AML-193 (cell line): ENCODE measurements at places on chromosomes 5 and 9.

- DNase-seq, result no peak
These were observed 20.3 kb downstream of the HSD17B3 start for GRCh38 chr9:96281641-96282040.

- DNase-seq, result peak; percentile 71
These were observed 236.3 kb downstream of the MCTP1 start for GRCh38 chr5:95048628-95049027.

GRCh38 chr5:131316026-131316425 lies 52.2 kb downstream of the CDC42SE2 start:
- no peak for DNase-seq

DNA sequence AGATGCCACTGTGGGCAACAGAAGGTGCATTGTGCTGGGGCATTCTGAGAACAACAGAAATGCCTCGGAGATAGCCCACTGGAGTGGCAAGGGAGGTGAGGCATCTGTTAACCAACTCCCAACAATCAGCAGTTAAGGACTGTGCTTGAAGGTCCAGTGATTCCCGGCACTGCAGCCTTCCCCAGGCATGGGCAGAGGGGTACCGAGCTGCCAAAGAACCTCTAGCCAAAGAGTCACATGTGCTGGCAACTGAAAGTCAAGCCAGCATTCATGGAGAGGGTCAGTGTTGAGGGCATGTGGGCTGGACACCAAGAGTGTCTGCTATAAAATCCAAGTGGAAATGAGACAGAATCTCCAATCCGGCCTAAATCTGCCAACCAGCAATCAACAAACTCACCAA lies 149.6 kb downstream of the ASTN2 start:
- no peak for DNase-seq

DNA sequence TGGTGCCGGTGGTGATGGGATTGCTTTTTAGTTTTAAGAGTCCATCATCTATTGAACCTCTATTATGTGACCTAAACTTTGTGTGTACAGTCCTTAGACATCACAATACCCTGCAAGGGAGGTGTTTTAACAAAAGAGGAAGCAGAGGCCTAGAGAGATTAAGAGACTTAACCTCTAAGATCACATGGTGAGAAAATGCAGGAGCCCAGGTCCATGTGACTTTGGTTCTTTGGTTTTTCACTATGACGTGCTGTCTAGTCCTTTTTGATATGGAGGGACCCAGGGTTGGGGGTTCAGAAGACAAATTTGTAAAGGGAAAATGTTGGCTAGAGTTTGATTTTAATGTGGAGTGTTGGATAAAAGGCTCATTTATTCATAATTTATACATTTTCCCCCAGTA lies 34.1 kb upstream of the TRMT10B start:
- no peak for DNase-seq

DNA sequence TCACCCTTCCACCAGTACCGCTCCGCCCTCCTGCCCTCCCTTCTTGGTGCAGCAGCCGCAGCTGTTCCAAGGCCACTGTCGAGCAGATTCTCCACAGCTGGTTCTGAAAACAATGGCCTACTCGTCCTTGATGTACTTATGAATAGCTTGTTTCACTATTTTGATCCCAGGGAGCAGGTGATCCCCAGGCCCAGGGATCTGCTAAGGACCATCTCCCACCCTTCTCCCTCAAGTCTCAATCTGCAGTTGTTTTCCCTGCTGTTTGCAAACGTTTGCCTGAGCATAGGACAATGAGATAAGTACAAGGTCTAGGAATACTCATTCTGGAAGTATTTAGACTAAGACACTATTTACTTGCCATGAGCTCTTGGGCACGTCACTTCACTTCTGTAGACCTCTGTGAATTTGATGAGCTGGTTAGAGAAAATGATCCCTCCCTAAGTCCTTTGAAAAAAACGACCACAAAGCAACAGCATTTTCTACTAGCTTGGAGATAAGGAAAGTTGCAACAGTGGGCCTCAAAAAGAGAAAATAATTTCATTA lies 1.8 kb downstream of the LURAP1L start:
- no peak for DNase-seq

GRCh38 chr5:11903614-11904264 lies 507 bp downstream of the CTNND2 start:
- no peak for DNase-seq

GRCh38 chr9:128145951-128146351 lies 3.3 kb upstream of the LCN2 start:
- DNase-seq, result no peak

DNA sequence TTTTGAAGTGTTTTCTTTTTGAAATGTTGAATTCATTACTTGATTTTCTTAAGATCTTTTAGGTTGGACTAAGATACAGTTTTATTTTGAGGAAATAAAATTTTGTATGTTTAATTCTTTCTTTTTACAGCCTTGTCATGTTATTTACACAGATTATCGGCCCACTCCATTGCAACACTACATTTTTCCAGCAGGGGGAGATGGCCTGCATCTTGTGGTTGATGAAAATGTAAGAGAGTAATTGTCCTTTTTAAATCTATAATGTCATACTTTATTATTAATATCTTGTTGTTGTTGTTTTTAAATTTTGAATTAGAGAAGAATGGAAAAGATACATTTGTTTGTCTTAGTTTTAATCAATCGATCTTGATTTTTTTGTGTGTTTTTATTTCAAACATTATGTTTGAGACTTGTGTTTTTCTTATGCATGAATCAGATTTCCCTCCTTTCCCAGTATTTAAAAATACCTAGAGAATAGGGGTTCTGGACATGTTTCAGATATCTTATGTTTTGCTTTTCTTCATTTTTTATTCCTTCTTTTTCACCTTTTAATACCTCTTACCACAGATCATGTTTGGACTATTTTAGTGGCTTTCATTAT lies 36.7 kb downstream of the MTREX start:
- peak; percentile 41 for DNase-seq

DNA sequence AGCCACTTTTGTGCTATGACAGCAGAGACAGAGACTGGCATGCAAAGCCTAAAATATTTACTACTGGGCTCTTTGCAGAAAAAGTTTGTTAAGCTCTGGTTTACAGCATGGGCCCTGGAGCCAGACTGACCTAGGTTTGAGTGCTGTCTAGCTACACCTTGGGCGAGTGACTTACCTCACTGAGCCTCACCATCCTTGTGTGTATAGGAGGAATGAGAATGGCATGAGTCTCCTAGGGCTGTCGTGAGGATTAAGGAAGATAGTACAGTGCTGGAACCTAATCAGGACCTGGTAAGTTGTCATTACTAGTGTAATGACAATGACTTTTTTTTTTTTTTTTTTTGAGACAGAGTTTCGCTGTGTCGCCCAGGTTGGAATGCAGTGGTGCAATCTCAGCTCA lies 65.2 kb downstream of the MSX2 start:
- DNase-seq, result no peak

DNA sequence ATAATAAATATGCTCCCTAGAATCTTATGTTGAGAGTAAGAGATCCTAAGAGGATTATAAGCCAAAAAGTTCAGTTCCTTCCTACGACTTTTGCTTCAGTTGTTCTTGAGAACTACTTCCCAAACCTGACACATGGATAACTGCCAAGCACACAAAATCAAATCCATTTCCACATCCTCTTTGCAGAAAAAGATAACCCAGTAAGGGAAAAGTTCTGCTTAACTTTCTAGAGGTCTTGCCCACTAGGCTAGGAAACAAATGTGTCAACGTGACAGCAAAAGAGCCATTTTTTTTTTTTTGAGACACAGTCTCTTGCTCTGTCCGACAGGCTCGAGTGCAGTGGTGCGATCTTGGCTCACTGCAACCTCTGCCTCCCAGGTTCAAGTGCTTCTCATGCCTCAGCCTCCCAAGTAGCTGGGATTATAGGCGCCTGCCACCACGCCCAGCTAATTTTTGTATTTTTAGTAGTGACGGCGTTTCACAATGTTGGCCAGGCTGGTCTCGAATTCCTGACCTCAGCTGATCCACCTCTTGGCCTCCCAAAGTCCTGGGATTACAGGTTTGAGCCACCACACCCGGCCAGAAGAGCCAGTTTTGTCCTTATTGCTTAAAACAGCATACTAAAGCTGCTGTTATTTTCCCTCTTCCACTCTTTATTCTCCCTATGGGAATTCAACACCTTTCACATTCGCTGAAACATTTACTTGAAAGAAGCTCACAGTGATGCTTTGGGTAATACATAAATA lies 24.2 kb downstream of the CSNK1A1 start:
- no peak for DNase-seq

- DNase-seq, result peak; percentile 38
These were observed at the start of gene ST6GALNAC6 for GRCh38 chr9:127899128-127899943. ST6GALNAC6 (minus strand) TSS chr9:127899603; CDS start chr9:127897981, 1,622 bp downstream.

- DNase-seq, result no peak
These were observed 285.6 kb downstream of the FANCC start for GRCh38 chr9:95031711-95032461.

- no peak for DNase-seq
These were observed 368.0 kb upstream of the IRX2 start for GRCh38 chr5:3119435-3119834.

DNA sequence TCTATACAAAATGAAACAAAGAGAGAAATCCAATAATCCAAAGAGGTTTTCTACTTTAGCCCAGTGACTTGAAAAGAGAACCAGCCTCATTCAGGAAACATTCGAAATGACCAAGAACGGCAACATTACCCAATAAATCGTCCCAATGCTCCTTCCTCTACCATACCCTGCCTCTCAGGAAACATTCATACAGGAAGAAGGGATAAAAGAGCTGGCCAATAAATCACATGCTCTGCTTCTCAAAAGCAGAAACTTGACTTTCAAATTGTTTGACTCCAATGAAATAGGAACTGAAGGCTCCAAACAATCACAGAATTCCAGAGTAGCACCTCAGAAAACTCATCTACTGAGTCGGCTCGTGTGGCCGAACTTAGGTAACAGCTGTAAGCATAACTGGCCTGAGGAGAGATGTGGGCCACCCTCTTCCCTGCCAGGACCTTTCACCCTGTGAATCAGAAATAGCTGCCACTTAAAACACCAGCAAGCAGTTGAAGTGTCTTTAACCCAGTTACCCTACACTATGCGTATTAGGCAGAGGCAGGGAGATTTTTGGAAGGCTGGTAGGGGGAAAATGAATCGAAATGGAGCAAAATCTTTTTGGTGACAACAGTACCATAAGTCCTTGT lies 14.6 kb downstream of the ARL15 start:
- peak; percentile 48 for DNase-seq

GRCh38 chr5:126403876-126404275 lies 19.3 kb upstream of the GRAMD2B start:
- no peak for DNase-seq

DNA sequence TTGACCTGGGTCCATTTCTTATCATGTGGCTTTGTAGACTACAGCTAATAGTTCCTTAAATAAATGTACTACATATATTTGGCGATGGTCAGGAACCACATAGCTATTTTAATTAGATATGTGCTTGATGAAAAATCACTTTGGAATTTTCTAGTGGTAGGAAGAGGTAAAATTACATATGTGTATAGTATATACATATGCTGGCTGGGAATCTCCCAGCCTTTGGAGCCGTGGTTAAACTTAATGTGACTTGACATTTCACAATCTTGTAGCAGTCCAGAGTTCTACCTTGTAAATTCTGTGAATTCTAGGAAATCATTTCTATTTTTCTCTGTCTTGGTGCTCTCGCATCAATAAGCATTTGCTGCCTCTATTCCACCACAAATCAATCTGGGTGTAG lies 565.0 kb downstream of the DMRTA1 start:
- DNase-seq, result no peak

GRCh38 chr5:176803068-176803942 lies 7.1 kb upstream of the UNC5A start:
- DNase-seq, result no peak

DNA sequence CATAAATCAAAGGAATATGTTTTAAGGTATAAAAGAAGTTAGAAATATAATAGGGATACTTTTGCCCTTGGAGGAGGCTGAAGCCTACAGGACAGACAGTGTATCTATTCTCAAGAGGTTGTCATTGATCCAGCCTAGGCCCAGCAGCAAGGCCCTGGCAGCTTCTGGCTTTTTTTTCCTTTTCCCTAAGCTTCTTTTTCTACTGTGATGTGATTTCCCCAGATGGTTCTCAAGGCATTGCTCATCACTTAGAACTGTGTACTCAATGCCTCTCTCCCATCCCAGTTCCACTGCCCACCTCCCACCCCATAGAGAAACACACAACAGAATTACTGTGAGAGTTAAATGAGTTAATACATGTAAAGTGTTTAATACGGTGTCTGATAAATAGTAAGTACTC lies 88.6 kb downstream of the SLC44A1 start:
- DNase-seq, result no peak

GRCh38 chr5:143400541-143401226 lies 2.8 kb downstream of the NR3C1 start:
- no peak for DNase-seq

DNA sequence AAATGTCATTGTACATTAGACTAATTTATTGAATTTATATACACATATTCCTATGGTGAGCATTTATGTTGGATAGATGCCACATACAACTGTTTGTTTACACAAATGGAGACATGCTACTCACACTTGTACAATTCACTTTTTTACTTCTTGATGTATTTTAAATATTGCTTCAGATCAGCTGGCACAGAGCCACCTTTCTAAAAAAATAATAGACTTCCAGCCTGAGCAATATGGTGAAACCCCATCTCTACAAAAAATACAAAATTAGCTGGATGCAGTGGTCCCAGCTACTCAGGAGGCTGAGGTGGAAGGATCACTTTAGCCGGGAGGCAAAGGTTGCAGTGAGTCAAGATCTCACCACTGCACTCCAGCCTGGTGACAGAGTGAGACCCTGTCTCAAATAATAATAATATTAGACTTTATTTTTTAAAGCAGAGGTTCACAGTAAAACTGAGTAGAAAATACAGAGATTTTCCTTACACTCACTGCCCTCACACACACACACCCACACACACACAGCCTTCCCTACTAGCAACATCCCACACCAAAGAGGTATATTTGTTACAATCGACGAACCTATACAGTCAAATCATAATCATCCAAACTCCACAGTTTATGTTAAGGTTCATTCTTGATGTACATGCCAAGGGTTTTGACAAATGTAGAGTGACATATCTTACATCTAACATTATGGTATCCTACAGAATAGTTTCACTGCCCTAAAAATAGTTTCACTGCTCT lies 16.5 kb upstream of the ADRB2 start:
- DNase-seq, result peak; percentile 20

DNA sequence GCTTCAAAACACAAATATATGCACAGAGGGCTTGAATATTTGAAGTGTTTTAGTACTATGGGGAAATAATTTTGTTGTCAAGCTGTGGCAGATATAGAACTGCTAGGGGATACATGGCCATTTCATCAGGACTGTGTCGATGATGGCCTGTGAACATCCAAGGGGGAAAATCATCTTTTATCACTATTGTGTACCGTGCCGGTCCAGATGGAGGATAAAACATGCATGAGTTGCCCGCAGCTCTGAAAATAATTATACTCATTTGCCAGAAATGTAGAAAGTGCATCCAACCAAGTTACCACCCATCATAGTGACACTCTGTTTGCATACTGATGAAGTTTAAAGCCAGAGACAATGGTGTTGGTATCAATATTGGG lies 405.9 kb downstream of the ZSWIM6 start:
- DNase-seq, result no peak

GRCh38 chr5:40578501-40579451 lies 100.9 kb upstream of the PTGER4 start:
- DNase-seq, result no peak

GRCh38 chr5:10680876-10681481 lies 80.1 kb downstream of the DAP start:
- DNase-seq, result no peak
